Activated CD8-positive, alpha-beta memory T cell treated with anti-CD3 and anti-CD28 coated beads for 36 hours (primary cell): ENCODE measurements at places on chromosomes 5 and 9. TPM values are rescaled to one million over a fixed set of nuclear protein-coding genes. Genes with fewer than 3 reads are reported as not detected.

Gene CCDC152
- 13.4 TPM for total RNA-seq

Gene TIMD4
- 0.65 TPM for total RNA-seq

Gene JAKMIP2
- total RNA-seq: 1.9 TPM

Gene CTSV
- total RNA-seq: 0.08 TPM

Gene IFNA6
- not detected for total RNA-seq

Gene ZNF483
- total RNA-seq: 1.9 TPM

Gene NDST1
- total RNA-seq: 3.2 TPM

Gene SNX30
- 3.4 TPM for total RNA-seq

Gene MZB1
- total RNA-seq: 20.2 TPM

Gene PCDHA3
- total RNA-seq: not detected

Gene CDH12
- not detected for total RNA-seq

Gene CDC20B
- 0.21 TPM for total RNA-seq

Gene CER1
- total RNA-seq: not detected

Gene DNAI1
- not detected for total RNA-seq

Gene STKLD1
- 0.65 TPM for total RNA-seq

Gene ERAP2
- total RNA-seq: 32.0 TPM

Gene CCDC183
- total RNA-seq: 0.46 TPM

Gene IL5
- 18.7 TPM for total RNA-seq

Gene MCCC2
- 63.7 TPM for total RNA-seq

Gene ZFP37
- total RNA-seq: 1.4 TPM
